ENCODE measurements at places on chromosomes 4 and X.

- peak; percentile 66 for DNase-seq
Observed at GRCh38 chr4:145935253-145936141, 3.1 kb downstream of the ZNF827 start.

DNA sequence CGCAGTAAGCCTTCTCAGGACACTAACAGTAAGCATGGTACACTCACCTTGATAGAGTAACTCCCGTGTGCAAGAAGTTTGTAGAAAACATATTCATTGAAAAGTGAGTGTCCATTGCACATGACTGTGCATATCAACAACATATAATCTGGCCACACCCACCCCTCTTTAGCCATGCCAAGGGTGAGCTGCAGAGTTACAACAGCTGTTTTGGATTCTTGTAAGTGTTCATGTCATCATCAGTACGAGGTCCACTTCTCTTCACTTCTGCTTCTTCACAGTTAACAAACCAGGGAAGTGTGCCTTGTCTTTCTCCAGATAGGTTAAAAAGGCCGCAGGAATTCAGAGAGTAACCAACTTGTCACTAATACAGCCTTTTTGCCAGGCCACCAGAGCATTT lies 116.6 kb downstream of the IRF2 start:
- DNase-seq, result no peak

DNA sequence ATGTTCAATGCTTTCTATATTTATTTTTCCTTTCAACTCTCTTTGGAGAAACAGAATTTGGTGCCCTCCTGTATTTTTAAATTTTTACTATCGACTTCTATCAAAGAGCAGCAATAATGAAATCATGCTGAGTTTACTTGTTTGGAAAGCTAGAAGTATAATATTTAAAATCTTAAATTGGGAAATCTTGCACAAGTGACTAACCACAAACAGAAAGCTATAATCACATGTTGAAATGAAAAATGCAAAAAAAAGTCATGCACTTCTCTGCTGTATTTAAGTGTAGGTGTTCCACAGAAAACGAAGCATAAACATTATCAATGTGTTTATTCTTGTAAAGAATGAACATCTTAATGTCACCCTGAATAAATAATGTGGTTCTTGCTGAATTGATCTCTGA lies 306.1 kb downstream of the PCDH18 start:
- DNase-seq, result no peak

DNA sequence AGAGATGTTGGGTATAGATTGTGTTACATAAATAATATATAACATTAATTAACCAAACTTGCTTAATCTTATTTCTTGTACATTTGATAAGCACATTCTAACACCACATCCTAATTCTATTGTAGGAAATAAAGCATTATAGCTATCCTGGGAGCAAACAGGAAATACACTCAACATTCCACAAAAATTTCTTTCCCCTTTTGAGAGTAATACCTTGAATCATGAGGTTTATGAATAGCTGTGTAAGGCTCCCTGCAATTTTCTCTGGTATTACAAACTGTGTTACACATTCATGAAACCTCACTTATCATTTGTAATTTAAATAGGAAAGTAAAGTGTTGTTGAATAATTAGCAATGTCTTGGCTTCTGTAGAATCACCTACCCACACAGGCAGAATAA lies 95.1 kb downstream of the TMEM47 start:
- DNase-seq, result no peak

DNA sequence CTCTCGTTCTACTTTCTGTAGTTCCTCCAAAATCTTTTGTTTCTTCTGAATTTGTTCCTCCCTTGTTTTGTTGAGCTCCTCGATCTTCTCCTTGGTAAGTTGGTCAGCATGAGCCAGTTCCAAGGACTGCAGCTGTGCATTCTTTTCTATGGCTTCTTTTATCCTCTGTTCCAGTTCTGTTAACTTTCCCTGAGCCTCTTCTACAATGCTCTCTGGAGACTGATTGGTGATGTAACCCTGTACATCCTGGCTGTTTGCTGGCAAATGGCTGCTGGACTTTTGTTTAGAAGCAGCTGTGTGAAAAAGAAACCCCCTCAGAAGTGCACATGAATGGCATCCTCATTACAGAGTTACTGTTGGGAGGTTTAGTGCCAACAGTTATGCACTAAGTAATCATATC lies 70.5 kb upstream of the COX18 start:
- DNase-seq, result no peak

DNA sequence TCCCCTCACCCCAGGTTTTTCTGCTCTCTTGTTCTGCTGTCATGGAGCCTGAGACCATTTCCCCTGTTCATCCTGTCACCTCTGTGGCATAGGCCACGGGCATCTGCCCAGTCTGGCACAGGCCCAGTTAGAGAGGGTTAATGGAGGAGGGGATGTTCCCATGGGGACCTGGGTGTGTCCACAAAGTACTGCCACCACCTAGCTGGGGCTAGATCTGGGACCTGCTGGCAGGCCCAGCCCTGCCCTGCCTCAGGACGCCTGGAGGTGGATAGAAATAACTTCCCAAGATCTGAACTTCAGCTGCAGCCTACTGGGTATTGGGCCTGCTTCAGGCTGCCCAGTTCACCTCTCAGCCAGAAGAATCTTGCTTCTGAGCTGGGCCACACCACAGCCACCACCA lies 13.5 kb downstream of the EFNB1 start:
- DNase-seq, result no peak

- DNase-seq, result no peak
Observed at GRCh38 chr4:108210989-108211835, 42.5 kb upstream of the LEF1 start.

- no peak for DNase-seq
Observed at GRCh38 chr4:98664959-98665358, 6.5 kb upstream of the TSPAN5 start.

GRCh38 chrX:103533511-103534216 lies 14.4 kb upstream of the RAB40A start:
- DNase-seq, result peak; percentile 93

DNA sequence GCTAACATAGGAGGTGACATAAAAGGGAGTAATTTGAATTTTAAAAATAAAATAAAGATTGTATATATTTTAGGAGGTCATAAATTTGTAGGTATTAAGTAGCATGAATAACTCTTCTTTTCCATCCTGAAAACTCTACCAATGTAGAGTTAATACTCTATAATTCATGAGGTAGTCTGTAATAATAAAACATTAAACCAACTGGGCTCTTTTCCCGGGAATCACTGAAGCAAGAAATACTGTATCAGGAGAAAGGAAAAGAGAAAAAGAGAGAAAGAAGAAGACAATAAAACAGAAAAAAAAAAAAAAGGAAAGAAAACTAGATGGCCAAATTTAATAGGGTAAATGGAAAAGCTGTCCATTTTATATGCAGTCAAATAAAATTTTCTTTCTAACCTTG lies 984.4 kb downstream of the CCSER1 start:
- DNase-seq, result no peak

DNA sequence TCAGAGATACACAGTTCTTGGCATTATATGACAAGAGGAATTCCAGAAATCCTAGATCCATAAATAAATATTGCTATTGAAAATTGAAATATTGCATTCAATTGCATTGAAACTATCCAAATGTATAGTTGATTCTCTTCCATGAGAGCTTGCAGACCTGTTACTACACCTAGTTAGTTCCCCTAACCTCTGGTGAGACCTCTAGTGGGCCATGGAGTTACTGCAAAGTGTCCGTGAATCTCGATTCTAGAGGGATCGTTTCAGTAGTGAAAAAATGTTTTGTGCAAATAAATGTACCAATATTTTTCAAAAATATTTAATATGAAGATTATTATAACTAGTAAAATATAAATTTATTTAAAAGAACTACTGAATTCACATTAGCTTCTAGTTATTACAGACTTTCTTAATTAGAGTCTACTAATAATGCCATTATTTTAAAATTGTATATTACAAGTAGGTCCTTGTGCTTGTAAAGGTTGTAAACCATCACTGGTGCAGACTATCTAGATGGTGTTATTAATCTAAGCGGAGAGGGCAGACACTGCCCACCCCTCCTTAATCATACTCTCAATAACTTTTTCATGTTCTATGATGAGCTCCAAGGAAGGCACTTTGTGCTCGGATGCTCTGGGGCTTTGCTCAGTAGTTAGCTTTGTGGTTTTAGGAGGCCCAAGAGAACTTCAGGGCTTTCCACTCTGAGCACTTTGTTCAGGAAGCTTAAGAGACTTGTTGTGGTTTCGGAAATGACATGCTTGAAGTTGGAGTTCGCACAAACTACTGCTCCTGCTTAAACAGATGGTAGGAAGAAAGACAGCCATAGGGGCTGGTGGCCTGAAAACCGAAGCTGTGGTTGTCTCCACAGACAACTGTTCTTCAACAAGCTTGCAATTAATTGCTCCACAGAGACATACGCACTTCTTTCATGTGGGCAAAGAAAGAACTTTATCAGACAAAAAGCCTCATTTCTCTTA lies 42.8 kb downstream of the IL21 start:
- DNase-seq, result peak; percentile 17

GRCh38 chrX:22300130-22300529 lies 27.4 kb downstream of the CBLL2 start:
- DNase-seq, result peak; percentile 21

GRCh38 chr4:22465349-22465748 lies 50.5 kb downstream of the ADGRA3 start:
- no peak for DNase-seq

DNA sequence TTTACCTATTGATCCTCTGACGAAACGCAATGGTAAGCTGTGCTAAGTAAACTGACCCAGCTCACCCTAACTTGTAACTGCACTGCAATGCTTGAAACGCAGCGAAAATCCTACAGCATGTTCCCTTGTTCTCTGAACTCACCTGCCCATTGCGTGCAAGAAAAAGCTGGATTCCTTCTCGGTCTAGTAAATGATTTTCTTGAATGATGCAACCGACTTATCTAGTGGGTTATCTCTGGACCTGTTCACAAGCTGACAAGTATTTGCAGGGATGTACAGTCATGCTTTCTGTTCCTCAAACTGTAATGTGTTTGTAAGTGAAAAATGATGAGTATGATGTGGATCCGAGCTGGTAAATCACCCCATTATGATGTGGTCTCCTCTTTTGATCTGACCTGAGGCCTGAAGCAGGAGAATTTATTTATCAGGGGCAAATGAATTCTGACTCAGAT lies 140.1 kb downstream of the BTC start:
- no peak for DNase-seq

- DNase-seq, result no peak
Observed at GRCh38 chr4:53994382-53995102, 69.9 kb downstream of the CHIC2 start.

DNA sequence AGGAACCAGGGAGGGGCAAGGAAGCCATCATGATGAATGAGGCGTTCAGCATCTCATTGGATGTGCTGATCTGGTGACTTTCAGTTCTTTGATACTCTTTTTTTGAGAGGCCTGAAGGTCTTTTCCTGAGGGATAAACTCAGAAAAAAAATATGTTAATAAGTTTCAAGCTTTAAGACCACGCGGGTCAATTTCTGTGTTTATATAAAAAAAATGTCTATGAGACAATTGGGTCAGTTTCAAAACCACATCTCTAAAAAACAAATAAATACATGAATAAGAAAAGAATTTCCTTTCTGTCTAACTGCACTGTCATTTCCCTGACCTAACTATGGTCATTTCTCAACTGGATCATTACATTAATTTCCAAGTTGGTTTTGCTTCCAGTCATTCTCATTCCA lies 62.6 kb downstream of the TRIML1 start:
- DNase-seq, result no peak

- no peak for DNase-seq
Observed at GRCh38 chr4:6619466-6620255, 20.8 kb upstream of the MRFAP1 start.

DNA sequence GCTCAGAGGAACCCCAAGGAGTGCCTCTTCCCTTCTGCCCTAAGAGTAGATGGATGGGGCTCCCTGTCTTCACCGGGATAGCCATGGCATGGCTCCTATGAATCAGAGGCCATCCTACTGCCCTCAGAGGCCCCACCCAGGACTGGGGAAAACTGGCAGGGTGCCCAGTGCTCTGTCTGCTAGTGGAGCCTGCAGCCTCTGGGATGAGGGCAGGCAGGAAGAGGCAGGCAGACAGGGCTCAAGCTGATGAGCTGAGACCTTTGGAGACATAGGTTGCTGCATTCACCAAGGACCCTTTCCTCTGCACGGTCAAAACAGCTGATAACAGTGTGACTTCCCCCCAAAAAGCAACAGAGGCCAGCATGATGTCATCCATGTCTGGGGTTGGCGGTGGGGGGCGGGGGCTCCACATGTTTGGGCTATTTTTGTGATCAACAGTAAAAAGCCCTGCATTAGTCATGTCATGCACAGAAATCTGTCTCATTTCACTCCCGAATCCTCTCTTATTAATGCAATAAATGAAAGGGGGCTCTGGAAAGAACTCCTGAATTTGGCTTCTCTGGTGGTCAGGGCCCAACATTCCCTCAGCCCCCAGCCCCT lies 207.6 kb upstream of the MAMLD1 start:
- no peak for DNase-seq

- no peak for DNase-seq
Observed at GRCh38 chrX:118530219-118530911, 34.8 kb downstream of the DOCK11 start.

GRCh38 chr4:6470502-6471306 lies 1.7 kb downstream of the PPP2R2C start:
- DNase-seq, result peak; percentile 67

- DNase-seq, result no peak
Observed at GRCh38 chr4:124890522-124890921, 178.0 kb upstream of the ANKRD50 start.

- DNase-seq, result no peak
Observed at GRCh38 chr4:8238036-8238511, 31.5 kb upstream of the HTRA3 start.

- no peak for DNase-seq
Observed at GRCh38 chr4:73068491-73069337, 802 bp downstream of the COX18 start.

DNA sequence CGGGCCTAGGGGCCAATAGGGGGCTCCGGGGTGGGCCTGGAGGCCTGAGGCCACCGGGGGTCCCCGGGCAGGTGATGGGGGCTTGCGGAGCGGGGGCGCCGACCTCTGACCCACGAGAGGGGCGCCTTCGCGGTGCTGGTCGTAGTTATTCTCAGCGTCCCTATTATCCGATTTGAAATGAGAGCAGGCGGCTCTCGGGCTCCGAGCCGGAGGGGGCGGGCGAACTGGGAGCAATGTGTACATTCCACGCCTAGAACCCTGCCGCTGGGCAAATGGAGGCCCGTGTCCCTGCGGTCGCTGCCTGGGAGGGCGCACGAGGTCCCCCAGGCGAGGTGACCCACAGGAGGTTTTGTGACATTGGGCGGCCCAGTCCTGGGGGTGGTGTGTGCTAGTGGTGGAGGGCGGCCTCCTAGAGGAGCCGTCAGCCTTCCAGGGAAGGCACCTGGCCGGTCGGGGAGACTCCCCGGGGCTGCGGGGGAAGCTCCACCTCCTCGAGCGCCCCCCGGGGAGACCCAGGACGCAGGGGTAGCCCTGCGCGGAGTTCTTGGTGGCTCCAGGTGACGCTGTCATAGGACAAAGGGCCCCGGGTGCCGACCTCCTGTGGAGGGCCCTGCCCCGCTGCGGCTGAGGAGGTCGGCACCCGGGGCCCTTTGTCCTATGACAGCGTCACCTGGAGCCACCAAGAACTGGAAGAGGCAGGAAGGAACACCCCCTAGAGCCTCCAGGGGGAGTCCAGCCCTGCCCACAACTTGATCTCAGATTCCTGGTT lies 102.6 kb upstream of the PRKX start:
- DNase-seq, result peak; percentile 22

GRCh38 chr4:3822230-3822947 lies 56.2 kb downstream of the ADRA2C start:
- no peak for DNase-seq

Data from testis (tissue), 5 donors.